CD4-positive, alpha-beta T cell treated with Interleukin-15 for 4 hours (primary cell): ENCODE measurements at places on chromosomes 6 and 20.

DNA sequence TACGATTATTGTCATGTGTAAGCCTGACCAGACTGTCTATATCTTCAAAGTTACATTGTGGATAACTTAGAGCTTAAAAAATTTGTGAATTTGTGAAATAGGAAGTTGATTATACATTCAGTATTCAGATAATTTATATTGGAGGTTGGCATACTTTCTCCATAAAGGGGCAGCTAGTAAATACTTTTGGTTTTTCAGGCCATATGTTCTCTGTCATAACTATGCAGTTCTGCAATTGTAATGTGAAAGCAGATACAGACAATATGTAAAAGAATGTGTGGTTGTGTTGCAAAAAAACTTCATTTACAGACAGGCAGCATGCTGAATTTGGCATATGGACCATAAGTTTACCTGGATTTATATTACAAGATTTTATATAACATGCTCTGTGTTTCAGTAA is 29.3 kb downstream of the HSF2 start:
- no peak for DNase-seq

DNA sequence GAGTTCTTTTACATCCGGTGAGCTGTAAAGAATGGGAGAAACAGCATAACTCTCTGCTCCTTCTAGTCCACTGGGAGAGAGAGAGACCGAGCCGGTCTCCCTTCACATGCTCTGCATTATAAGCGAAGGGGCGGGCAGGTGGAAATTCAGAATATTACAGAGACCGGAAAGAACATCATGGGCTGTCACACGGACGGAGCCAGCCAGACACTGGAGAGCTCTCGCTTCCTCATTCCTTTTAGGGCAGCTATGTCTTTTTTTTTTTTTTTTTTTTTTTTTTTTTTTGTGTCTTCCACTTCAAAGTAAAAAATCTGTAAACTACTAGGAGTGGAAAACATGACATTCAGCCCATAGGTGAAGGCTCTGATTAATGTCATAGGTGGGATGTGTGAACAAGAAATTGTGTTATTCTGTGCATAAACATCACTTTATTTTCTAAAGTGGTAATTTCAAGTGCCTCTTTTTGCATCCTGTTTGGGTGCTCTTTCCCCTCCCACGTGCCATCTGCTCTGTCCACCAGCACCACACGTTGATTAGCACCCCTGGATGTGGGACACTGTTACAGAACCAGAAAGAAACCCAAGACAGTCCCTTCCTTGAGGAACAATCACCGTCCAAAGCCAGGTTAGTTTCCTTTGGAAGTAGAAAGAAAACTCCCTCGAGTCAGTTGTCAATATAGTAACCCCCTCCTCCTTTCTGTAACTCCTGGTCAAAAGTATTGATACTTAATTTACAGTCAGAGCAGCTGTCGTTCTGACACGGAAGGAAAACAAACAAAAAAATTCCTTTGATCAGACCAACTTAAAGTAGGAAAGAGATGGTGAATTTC is at the start of gene TAGAP:
TSS of gene TAGAP (minus strand) at position 93 of the 829 bp plus-strand sequence. CDS start 845 bp downstream, outside the sequence.
- peak; percentile 95 for DNase-seq

DNA sequence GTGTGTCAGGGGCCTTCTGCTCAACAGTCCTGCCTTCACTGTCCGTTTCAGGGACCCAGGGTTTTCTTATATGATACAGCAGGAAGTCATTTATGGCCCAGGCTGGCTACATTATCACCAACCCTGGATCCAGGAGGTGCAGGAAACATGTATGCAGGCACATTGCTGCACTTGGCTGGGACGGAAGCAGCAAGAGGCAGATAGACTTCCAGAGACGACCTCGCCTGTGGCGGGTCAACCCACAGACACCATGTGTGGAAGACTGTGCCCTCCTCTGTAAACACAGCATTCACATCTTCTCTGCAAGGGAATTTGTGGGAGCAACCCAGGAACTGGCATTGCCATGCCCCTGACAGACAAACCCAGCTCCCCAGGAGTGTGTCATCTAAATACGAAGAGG is 43.7 kb downstream of the TBC1D7 start:
- no peak for DNase-seq

DNA sequence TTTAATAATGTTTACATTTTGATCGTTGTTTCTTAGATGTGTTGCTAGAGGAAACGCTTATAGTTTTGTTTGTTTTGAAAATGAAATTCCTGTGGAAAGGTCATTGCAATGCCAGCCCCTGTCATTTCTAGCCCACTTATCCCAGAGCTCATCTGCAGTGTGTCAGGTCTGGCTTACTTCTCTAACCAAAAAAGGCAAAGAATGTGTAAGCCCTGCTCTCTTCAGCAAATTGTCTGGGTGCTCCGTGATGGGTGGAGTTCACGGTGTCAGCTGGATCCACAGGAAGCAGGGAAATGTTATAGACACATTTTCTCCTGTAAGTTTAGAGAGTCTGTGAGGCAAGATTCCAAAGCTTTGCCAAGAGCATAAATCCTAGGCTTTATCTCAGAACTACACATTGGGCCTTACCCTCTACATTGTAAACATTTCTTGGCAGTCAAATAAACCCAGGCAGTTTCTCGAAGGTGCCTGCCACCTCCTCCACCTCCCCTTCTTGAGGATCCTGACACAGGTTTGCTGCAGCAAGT is 50.9 kb downstream of the RPRD1B start:
- DNase-seq, result no peak

DNA sequence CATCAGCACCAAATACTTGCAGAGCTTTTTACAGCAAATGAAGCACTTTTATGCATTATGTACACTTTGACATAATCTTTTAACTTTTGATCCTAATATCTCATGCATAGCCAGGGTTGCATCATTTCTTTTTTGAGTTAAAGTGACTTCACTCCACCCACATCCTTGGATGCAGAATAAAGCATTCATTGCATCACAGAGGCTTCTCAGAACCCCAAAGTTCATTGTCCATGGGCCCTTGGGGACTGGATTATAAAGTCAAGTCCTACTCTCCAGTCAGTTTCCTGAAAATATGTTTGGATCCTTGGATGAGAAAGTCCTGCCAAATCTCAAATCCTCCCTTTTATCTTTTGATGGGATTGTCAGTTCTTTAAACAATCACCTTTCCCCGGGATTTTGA is 10.6 kb upstream of the EFHC1 start:
- DNase-seq, result no peak

- no peak for DNase-seq
Measured at GRCh38 chr6:161271343-161272030, 2.4 kb downstream of the AGPAT4 start.

GRCh38 chr20:59720013-59720412 is 115.7 kb downstream of the PHACTR3 start:
- DNase-seq, result no peak

DNA sequence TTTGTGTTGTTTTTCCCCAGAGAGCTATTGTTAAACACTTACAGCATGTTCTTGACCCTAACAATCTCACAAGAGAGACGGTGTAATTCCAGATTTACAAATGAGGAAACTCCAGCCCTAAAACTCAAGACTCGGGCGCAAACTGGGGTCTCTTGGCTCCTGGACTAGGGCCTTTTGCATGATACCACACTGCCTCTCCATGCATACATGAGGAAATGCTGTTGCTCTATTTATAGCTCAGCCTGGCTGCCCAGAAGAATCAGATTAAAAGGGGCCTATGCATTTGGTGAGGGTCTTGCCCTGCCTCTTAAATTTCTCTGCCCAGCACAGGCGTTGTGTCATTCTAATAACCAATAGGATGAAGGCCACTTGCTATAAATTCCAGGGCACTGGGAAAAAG is 30.5 kb upstream of the SNRPB2 start:
- no peak for DNase-seq

DNA sequence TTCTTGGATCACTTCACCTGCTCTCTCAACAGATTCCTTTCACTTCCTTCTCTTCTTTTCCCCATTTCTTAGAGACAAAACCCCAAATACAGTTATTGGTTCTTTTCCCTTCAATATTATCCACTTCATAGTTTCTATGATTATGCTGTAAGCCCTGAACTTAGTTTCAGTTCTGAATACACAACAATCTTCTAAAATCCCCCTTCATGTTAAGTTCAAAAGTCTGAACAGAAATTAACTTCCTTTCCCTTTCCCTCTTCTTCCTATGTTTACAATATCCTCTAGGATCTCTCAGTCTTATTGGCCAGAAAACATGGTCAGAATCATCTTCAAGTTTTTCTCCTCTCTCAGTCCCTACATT is 57.7 kb downstream of the OGFRL1 start:
- DNase-seq, result no peak

- no peak for DNase-seq
Measured at GRCh38 chr6:31214516-31214915, 44.0 kb upstream of the POU5F1 start.

- no peak for DNase-seq
Measured at GRCh38 chr6:112931832-112932231, 584.7 kb downstream of the RFPL4B start.

GRCh38 chr6:37845026-37845911 is 25.7 kb downstream of the ZFAND3 start:
- no peak for DNase-seq

DNA sequence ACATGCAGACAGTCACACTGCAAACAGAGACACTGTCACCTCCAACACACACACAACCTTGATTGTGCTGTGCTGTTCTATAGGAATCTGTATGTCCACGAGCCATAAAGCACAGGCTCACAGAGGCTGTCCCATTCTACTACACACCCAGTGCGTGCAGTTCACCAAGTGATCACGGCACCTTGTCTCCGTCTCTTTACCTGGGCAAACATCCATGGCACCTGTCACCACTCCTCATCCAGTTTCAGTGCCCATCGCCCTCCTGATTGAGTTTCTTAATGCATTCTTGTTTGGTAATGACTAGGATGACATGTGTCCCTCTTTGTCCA is 65.8 kb upstream of the STMND1 start:
- no peak for DNase-seq

- no peak for DNase-seq
Measured at GRCh38 chr6:128600397-128600951, 80.1 kb upstream of the PTPRK start.

DNA sequence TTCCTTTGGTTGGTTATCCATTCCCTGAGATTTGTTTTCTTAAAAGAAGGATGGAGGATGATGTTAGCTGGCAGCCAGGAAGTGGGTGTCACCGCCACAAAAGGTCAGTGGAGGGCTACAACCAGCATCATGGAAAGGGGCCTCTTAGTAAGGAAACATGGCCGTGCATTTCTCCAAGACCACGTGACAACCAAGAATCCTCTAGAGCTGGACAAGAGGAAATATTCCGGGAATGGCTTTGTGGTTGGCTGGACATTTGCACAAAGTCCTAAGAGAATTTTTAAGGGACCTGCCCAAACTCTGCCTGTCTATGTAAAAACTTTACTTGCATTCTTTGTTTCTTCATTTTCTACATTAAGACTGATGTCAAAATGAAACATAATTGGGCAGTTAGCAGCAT is 399.9 kb upstream of the MARCKS start:
- no peak for DNase-seq

DNA sequence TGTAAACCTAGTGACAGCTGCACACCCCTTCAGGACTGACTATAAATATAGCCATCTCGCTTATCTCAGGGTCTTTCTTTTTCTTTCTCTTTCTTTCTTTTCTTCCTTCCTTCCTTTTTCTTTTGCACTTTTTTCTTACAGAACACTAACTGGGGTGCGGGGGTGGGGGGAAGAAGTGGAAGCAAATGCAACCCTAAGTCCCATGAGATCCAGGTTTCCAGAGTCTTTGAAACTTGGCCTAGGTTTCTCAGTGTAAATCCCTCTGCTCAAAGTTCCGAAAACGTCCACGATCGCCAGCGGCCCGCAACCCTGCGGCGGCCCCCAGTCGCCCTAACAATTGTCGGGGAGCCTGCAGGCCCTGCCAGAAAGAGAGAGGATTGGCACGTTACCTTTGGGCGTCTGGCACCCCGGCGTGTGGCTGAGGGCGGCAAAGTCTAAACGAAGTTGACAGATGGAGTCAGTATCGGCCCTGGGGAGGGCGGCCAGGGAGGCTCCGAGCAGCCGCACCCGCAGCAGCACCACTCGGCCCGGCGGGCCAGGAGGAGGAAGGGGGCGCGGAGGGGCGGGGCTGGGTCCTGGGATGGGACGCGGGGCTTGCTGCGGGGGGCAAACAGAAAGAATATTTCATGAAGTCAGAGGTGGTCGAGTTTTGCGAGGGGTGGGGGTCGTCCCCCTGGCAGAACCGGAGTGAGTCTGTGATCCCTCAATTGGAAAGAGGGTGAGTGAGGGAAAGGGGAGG is 577 bp upstream of the FOXF2 start:
- no peak for DNase-seq
